ENCODE measurements at places on chromosomes 5 and 9. TPM values are rescaled to one million over a fixed set of nuclear protein-coding genes. Genes with fewer than 3 reads are reported as not detected.

IFT74 gene
- 22.0 TPM for total RNA-seq

LHX3 gene
- not detected for total RNA-seq

LOX gene
- 46.0 TPM for total RNA-seq

GLRA1 gene
- total RNA-seq, result not detected

NRG2 gene
- total RNA-seq, result 0.41 TPM

DNA sequence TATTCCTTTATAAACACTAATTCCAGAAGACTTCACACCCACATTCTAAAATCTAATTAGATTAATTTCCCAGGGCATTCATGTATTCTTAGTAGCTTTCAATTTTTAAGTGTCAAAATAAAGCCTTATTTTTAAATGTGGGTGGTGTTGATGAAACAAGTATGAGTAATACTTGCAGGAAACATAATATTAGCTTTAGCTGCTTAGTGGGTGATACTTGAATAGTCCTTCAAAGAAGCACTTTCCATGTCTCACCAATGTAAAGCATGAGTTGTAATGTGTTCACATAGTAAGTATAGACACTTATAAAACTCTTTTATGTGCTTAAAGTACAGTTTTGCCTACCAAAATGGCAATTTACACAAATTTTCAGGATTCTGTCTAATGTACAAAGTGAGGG, 6.9 kb downstream of the FNBP1 start:
- no peak for DNase-seq

GRCh38 chr5:75659791-75660450, 48.7 kb downstream of the ANKDD1B start:
- DNase-seq, result no peak

DNA sequence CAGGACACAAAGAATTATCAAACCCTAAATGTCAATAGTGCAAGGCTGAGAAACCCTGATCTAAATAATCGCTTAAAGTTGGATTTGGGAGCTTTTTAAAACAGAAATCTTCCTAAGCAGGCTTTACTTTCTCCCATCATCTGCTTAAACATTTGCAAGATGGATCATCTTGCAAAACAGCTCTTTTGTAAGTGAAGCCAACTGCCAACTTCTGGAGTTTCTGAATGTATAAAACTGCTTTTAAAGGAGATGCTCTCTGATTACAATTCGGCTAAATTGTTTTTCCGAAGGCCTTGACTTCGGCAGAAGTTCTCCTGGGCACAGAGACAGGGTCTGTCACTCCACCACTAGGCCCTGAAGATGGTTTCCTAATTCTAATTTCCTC, 1.3 kb downstream of the PTPN3 start:
- no peak for DNase-seq
